Activated naive CD8-positive, alpha-beta T cell treated with anti-CD3 and anti-CD28 coated beads for 36 hours (primary cell): ENCODE measurements at places on chromosomes 6 and 20.
A peak's percentile ranks its signal among the peaks of the same experiment; 100 is the strongest.

DNA sequence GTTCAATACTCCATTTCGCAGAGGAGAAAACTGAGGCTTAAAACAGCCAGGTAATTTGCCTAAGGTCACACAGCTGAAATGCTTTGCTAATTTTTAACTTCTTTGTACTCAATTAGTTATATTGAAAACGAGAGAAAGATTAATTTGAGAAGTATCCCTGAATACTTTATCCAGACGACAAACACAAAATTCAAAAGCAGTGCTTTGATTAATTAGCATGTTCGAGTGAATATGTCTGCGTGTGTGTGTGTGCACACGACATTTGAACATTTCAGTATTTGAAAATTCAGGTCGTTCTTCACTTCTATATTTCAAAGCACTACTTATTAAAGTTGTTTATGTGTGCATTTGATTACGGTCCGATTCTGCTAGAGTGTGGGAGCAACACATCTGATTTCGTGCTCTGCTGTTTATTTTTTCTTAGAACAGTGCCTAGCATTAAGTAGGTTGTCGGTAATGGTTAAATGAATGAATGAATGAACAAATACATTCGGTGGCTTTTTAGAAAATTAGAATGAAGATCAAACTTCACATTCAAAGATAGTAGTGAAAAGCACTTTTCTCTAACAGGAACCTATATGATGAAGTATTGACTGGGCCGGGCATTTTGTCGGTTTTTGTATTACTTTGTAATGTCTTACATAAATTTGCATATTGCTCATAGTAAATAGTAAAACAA, 36.9 kb upstream of the SYNCRIP start:
- DNase-seq = no peak

DNA sequence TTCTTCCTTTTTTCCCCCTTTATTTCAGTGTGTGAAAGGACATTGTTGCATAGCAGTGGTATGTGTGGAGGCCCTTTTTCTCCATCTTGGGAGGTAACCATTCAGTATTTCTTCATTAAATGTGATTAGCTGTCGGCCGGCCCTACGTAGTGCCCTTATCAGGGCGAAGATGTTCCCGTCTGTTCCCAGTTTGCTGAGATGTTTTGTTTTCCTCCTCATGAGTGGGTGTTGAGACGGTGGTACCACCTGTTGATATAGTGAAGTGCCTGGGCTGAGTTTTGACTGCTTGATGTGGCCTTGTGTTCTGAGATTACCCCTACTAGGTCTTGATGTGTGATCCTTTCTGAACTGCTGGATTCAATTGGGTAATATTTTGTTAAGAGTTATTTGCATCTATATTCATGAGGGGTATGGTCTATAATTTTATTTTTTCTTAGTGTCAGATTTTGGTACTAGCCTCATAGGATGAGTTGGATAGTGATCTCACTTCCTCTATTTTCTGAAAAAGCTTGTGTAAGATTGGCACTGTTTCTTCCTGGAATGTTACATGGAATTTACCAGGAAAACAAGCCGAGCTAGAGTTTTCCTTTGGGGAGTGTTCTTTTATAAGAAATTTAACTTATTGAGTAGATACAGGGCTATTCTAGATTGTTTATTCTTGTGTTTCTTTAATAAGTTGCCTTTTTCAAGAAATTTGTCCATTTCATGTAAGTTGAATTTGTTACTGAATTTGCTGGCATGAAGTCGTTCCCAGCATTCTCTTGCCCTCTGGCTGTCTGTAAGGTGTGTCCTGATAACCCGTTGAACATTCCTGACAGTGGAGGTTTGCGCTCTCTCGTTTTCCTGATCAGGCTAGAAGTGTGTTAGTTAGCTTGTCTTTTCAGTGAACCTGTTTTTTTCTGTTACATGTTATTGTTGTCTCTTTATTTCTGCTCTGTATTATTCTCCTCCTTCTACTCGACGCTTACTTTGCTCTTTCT, 4.3 kb downstream of the MTG2 start:
- DNase-seq = no peak

DNA sequence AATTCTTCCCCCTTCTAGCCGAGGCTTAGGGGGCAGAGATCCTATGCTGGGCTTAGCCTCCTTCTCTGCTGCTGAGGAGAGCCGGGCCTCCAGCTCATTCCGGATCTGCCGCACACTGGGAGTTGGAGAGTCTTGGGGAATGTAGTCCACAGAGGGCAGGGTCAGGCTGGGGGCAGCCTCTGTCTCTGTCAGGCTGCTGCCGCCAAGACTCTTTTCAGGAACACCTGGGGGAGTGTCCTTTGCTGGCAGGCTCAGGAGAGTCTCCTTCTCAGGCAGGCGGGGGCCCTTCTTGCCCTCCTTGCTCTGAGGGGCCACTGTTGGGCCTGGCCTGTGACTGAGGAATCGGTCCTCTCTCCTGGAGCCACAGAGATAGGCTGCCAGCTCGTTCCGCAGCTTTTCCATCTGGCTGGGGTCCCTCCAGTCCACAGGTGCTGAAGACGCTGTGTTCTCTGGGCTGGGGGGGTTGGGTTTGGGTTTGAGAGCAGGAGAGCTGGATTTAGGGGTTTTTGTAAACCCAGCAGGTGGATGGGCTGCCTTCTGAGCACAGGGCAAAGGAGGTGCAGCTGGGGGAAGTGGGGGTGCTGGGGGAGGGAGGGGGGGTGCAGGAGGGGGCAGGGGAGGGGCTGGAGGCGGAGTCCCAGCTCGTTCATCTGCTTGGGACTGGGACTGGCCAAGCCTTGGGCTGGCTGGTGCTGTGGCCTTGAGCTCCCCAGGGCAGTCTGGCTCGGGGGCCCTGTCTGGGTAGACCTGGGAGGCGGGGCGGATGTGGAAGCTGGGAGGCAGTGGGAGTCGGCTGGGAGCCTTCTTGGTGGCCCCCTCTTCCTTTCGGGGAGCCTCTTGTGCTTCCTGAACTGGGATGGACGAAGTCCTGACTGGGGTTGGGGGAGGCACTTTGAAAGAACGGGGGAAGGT, 36.1 kb downstream of the C6orf132 start:
- DNase-seq = no peak

DNA sequence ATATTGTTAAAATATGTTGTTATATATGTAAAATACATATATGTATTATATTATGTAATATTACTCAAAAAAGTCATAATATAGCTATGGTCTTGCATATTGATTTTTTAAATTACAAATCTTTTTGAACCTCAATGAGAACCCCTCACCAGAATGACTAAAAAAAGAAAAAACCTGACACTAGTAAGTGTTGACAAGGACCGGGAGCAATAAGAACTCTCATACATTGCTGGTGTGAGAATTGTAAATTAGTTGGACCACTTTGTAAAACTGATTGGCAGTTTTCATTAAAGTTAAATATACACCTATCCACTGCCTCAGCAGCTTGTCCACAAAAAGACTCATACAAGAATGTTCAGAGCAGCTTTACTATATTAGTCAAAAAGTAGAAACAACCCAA, 280.0 kb downstream of the BMP7 start:
- no peak for DNase-seq

GRCh38 chr20:16517946-16518783, 55.1 kb downstream of the KIF16B start:
- peak; percentile 13 for DNase-seq

DNA sequence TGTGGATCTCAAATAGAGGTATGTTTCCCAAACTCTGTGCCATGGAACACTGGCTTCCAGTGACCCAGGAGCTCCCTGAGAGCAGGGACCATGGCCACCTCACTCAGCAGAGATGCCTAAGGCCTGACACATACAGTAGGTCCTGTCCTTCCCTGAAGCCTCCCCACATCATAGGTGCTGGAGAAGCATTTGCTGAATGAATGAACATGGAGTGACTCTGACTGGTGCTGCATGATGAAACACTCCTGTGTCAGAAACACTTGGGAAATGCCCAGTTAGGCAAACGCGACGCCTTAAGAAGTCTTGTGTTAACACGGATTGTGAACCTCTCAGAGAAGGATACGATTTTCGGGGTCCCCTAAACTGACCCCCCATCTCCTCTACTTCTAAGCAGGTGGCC, 14.3 kb downstream of the SLA2 start:
- no peak for DNase-seq

DNA sequence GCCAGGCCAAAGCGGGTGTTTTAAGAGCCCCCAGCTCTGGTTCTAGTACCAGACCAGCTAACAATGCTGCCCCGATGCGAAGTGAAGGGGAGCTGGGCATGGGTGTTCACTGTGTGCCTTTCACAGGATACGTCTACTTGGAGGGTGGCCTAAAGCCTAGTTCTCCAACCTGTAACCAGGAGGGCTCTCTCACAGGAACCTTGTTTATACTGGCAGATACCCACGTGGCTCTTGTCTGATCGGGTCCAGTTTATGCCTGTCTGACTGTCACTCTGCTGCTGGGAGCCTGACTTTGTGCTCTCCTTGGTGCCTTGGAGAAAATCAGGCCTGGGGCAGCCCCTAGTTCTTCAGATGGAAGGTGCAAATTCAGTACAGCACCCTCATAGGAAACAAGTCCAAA, 60.2 kb upstream of the RNF144B start:
- DNase-seq = no peak

- DNase-seq = peak; percentile 60
Observed at GRCh38 chr6:149834513-149835481, 29.4 kb downstream of the LRP11 start.

DNA sequence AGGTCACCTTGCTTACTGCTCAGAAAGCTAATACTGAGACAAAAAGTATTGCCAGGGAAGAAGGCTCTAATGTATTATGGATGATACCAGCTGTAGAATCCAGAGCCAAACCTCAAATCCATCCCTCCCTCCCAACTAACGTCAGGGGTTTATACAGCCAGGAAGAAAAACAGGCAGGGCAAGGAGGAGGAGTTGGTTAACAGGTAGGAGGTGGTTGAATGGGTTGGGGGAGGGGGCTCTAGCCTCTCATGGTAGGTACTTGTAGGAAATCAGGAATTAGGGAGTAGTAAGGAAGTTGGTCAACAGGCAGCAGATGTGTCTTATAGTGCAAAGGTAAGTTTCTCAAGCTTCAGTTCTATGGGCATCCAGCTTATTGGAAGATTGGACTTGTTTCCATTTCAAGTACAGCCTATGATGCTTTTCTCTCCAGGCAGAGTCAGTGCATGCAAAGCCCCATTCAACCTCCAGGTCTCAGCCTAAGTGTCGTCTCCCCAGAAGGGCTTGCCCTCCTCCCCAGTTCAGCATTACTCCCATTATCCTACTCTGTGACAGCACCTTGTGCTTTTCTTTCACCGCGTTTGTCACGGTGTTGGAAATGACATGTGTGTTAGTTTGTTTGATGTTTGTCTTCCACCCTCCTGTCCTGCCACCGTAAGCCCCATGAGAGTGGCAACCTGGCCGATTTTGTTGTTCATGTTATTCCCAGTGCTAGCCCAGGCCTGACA, 38.1 kb downstream of the PNLDC1 start:
- DNase-seq = no peak

- DNase-seq = no peak
Observed at GRCh38 chr6:33082702-33083101, 6.9 kb downstream of the HLA-DPB1 start.

GRCh38 chr20:63612276-63612931, 14.5 kb downstream of the GMEB2 start:
- no peak for DNase-seq

GRCh38 chr6:132683543-132683942, 24.6 kb upstream of the TAAR1 start:
- DNase-seq = no peak

- DNase-seq = no peak
Observed at GRCh38 chr6:168785720-168786511, 344.9 kb downstream of the SMOC2 start.

GRCh38 chr20:62607366-62608217, 34.7 kb upstream of the SLCO4A1 start:
- DNase-seq = no peak

DNA sequence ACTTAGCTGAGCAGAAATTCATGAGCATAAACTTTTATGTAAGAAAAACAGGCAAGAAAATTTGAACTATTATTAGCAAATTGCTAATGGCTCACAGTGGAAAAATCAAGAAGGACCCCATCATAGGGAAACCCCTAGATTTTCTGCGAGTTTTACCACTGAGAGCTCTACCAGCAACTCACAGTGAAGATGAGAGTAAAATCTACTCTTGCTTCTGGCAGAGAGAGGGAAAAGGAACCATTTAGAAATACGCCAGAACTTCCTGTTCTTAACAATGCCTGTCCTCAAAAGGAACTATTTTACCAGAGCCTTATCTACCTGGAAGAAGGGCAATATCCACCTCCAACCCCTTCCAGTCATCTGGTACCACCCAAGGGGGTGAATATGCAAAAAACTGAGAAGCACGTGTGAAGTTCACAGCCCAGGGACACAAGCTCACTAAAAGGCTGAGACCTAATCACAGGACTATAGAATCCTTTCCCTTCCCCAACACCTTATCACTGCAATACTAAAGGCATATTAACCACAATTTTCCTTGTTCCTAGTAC, 34.4 kb upstream of the ASF1A start:
- no peak for DNase-seq

DNA sequence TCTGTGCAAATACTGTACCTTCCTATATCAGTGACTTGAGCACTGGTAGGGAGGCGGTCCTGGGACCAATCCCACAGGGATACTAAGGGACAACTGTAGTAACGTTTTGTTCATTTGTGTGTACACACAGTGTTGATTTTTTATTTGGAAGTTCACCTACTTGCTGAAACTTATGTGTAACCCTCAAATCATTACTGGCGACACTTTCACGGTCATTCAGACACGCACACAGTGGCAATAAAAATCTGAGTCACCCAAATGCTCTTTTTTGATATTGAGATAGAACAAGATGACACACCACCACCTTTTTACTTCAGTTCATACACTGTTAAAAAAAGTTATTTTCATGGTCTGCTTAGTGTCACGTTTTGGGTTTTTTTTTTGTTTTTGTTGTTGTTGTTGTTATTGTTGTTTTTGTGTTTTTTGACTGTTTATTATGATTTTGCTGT, 79.8 kb downstream of the QKI start:
- DNase-seq = no peak

DNA sequence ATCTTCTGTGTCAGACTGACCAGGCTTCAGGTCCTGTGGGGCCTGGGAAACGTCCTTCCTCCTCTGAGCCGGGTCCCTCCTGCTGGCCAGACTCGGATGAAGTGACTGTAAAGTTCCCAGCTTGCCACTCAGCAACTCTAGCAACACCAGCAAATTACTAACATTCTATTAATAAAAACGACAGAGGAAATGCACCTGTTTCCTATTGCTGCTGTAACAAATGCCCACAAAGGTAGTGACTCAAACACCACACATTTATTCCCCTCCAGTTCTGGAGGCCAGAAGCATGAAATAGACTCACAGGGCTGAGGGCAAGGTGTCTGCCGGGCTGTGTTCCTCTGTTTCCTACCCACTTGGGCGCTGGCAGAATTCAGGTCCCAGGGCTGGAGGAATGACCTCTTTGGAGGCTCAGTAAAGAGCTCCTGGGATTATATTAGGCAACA, 48.8 kb downstream of the CTCFL start:
- DNase-seq = no peak

- no peak for DNase-seq
Observed at GRCh38 chr6:109503327-109504224, 20.6 kb upstream of the ZBTB24 start.
